MG63 (cell line): ENCODE measurements at places on chromosomes 3 and 15. TPM values are rescaled to one million over a fixed set of nuclear protein-coding genes. Genes with fewer than 3 reads are reported as not detected.

GRCh38 chr3:39839484-39839883 lies 30.1 kb downstream of the MYRIP start:
- no peak for DNase-seq

GRCh38 chr3:61564395-61565059 lies 3.2 kb downstream of the PTPRG start:
- DNase-seq, result peak; percentile 17

GRCh38 chr15:40792394-40792793 lies 14.5 kb upstream of the ZFYVE19 start:
- DNase-seq, result no peak

GRCh38 chr3:23325466-23326065 lies 122.4 kb downstream of the UBE2E2 start:
- no peak for DNase-seq

Gene MAPKBP1
- 2.5 and 2.9 TPM in 2 replicates for total RNA-seq

Gene STAB1
- not detected in 2 replicates for total RNA-seq

Gene SLC22A13
- total RNA-seq, result not detected in 2 replicates

Gene PLA2G4D
- total RNA-seq, result not detected in 2 replicates

Gene WNT5A
- 14.2 and 21.7 TPM in 2 replicates for total RNA-seq
